Astrocyte (in vitro differentiated cells and primary cell): ENCODE measurements at places on chromosomes 2 and 18. TPM values are rescaled to one million over a fixed set of nuclear protein-coding genes. Genes with fewer than 3 reads are reported as not detected.
A peak's percentile ranks its signal among the peaks of the same experiment; 100 is the strongest.

GBX2 gene
- 1.2 and 1.8 TPM in 2 replicates for total RNA-seq

SCG2 gene
- total RNA-seq = 5.6 and 6.9 TPM in 2 replicates

MARCHF4 gene
- total RNA-seq = 28.1 and 42.8 TPM in 2 replicates

- no peak overlapping the region for H3K4me3 ChIP-seq
- no peak for DNase-seq
- no peaks in the 10 kb centered on the region for H3K4me1 ChIP-seq
- no peak overlapping the region for H3K27ac ChIP-seq
Observed at GRCh38 chr18:48085781-48086487, 155.5 kb upstream of the SMAD2 start.

DNA sequence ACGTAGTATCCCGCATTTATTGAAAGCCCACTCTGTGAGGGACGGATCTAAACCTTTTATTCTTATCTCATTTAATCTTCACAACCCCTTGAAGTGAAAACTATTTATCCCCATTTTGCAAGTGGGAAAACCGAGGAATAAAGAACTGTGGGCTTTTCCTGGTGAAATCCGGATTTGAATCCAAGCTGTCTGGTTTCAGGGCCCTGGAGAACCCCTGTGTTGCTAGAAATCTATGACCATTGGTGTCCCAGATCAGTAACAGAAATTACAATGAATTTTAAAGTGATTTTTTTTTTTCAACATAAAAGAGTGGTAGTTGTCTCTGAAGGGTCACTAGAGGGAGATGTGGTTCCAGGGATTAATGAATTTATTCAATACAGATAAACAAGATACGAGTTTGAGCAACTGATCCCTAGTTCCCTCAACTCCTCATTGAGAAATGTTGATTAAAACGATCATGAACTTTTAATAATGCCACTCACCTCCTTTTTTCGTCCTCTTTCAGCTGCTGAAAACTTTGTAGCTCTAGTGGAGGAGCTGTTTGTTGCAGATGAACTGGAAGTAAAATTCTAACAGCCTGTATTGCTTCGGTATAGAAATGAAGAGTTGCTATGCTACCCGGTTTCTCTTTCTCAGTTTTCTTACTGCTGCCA lies 940 bp downstream of the XRCC5 start:
- DNase-seq = peak; percentile 33
- no peaks in the 10 kb centered on the region for H3K27me3 ChIP-seq
- peak overlapping the region; percentile 94 for H3K27ac ChIP-seq
- H3K4me3 ChIP-seq = peak overlapping the region; percentile 99

- no peak overlapping the region for H3K27ac ChIP-seq
- H3K27me3 ChIP-seq = peaks cover 2% of the 10 kb centered on the region
- H3K4me1 ChIP-seq = no peaks in the 10 kb centered on the region
- H3K4me3 ChIP-seq = no peak overlapping the region
- H3K36me3 ChIP-seq = no peaks in the 10 kb centered on the region
Observed at GRCh38 chr2:11354363-11355154, 10.1 kb upstream of the ROCK2 start.

- H3K4me3 ChIP-seq = no peak overlapping the region
- no peaks in the 10 kb centered on the region for H3K27me3 ChIP-seq
- H3K27ac ChIP-seq = no peak overlapping the region
- H3K36me3 ChIP-seq = no peaks in the 10 kb centered on the region
Observed at GRCh38 chr2:220736778-220737177, 835.3 kb downstream of the EPHA4 start.

DNA sequence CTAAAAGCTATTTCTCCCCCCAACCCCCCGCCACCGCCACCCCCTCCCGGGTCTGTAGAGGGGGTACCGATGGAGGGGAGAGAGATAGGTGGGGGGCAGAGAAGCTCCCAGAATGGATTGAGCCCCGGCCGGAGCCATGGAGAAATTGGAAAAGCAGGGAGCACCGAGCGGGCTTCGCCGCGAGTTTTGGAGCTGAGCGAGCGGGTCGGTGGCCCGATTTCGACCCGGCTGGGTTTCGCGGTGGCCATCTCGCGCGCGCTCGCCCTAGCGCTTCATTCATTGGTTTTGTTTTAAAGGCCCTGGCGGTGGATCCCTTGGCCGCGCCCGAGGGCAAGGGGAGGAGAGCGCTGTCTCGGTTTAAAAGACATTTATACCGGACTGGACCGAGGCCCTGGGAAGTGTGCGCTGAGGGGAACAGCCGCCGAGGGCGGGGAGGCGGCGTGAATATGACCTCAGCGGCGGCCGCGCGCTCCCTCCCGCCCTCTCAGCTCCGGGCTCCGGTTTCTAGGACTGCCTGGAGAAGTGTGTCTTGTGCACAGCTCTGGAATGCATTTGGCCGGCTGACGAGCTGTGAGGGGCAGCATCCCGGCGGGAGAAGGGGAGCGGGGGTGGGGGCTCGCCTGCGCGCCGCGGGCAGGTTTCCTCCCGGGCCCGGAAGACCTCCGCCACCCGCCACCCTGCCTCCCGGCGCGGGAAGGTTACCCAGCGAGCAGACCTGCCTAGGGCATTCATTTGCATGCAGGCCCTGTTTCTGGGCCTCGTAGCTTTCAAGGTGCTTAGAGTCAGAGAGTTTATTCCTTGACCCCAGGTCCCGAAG lies 1.7 kb upstream of the SMAD7 start:
- H3K27me3 ChIP-seq = no peaks in the 10 kb centered on the region
- H3K4me1 ChIP-seq = peaks cover 32% of the 10 kb centered on the region
- H3K36me3 ChIP-seq = peaks cover 10% of the 10 kb centered on the region

GRCh38 chr2:62641410-62641843 lies 64.1 kb upstream of the EHBP1 start:
- H3K4me1 ChIP-seq = no peaks in the 10 kb centered on the region
- H3K36me3 ChIP-seq = no peaks in the 10 kb centered on the region
- no peak for DNase-seq
- no peak overlapping the region for H3K27ac ChIP-seq
- H3K27me3 ChIP-seq = no peaks in the 10 kb centered on the region

GRCh38 chr2:106307860-106308259 lies 113.8 kb upstream of the UXS1 start:
- H3K36me3 ChIP-seq = no peaks in the 10 kb centered on the region
- H3K4me1 ChIP-seq = no peaks in the 10 kb centered on the region
- no peak overlapping the region for H3K4me3 ChIP-seq
- H3K27ac ChIP-seq = no peak overlapping the region
- DNase-seq = no peak

DNA sequence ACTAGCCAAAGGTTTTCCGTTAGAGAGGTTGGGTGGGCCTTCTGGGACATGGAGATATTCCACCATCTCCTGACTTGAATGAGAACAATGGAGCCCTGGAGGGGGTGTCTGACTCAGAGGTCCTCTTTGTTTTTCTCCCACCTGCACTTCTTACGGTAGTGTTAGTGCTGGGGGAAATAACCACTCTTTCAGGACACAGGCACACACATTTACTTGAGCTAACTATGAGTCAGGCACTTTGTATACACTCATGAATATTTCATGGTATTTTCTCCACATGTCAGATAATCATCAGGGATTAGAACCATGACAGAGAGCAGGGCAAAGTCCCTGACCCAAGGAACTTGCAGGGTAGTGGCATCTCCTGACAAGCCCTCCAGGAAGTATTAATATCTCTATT lies 439.1 kb downstream of the TSN start:
- no peaks in the 10 kb centered on the region for H3K27me3 ChIP-seq
- H3K36me3 ChIP-seq = no peaks in the 10 kb centered on the region
- H3K4me3 ChIP-seq = no peak overlapping the region
- H3K4me1 ChIP-seq = no peaks in the 10 kb centered on the region
- H3K27ac ChIP-seq = no peak overlapping the region
- no peak for DNase-seq

DNA sequence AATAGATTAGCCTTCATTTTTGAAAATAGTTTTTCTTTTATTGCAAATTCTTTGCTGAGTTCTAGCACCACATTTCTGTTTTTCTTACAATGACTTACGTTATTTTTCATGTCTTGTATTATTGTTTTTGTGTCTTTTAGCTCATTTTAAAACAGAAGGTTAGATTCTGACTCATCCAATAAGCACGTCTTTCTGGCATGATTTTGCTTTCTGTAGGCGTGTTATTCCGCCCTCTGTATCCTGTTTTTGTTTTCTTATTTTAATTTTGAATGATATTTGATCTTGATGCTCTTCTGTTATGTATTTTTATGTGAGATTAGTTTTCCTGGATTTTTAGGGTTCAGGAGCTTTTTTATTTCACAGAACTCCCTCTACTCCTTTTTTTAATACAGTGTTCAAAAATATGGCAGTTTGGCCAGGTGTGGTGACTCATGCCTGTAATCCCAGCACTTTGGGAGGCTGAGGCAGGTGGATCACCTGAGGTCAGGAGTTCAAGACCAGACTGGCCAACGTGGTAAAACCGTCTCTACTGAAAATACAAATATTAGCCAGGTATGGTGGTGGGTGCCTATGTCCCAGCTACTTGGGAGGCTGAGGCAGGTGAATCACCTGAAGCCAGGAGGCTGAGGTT lies 145.0 kb downstream of the CLIP4 start:
- no peaks in the 10 kb centered on the region for H3K36me3 ChIP-seq
- DNase-seq = peak; percentile 61
- H3K4me1 ChIP-seq = peaks cover 10% of the 10 kb centered on the region
- no peak overlapping the region for H3K27ac ChIP-seq

DNA sequence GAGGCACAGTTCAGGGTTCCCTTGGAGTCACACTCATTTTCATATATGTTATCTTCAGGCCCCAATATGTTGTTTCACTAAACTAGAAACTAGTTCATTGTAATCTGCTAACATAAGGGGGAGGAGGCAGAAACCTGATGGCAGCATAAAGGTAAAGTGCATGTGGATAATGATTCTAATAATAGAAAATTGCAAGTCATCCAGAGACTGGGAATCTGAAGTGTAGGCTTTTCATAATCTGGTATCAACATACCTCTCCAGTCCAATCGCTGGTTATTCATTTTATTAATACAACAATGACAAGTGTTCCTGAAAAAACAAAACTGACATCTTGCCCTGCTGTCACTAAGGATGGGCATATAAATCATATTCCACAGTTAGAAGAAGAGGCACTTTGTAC lies 326.3 kb upstream of the ZNF804A start:
- no peaks in the 10 kb centered on the region for H3K36me3 ChIP-seq
- no peak for DNase-seq
- H3K4me1 ChIP-seq = no peaks in the 10 kb centered on the region
- no peak overlapping the region for H3K4me3 ChIP-seq
- no peak overlapping the region for H3K27ac ChIP-seq

GRCh38 chr2:62216616-62217015 lies 20.7 kb downstream of the B3GNT2 start:
- no peaks in the 10 kb centered on the region for H3K27me3 ChIP-seq
- H3K36me3 ChIP-seq = no peaks in the 10 kb centered on the region
- peaks cover 19% of the 10 kb centered on the region for H3K4me1 ChIP-seq
- DNase-seq = peak; percentile 81
- peak overlapping the region; percentile 28 for H3K27ac ChIP-seq
- H3K4me3 ChIP-seq = no peak overlapping the region

DNA sequence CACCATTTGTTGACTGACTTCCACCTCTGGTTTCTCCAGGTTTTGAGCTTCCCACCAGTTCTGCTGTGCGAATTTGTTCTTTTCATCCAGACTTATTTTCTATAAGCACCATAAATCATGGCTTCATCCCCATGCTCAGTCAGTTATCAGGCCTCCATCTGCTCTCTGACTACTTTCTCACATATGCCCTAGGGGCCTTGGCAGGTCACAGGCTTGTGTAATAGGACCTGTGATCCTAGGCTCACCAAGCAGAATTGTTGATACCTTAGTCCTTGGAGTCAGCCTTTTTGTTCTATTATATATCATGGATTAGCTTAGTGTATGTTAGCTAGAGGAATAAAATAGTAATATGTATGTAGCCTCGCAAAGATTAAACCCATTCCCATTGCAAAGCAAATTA lies 284.2 kb upstream of the TANK start:
- no peak for DNase-seq
- no peak overlapping the region for H3K27ac ChIP-seq
- H3K36me3 ChIP-seq = no peaks in the 10 kb centered on the region
- H3K27me3 ChIP-seq = no peaks in the 10 kb centered on the region

DNA sequence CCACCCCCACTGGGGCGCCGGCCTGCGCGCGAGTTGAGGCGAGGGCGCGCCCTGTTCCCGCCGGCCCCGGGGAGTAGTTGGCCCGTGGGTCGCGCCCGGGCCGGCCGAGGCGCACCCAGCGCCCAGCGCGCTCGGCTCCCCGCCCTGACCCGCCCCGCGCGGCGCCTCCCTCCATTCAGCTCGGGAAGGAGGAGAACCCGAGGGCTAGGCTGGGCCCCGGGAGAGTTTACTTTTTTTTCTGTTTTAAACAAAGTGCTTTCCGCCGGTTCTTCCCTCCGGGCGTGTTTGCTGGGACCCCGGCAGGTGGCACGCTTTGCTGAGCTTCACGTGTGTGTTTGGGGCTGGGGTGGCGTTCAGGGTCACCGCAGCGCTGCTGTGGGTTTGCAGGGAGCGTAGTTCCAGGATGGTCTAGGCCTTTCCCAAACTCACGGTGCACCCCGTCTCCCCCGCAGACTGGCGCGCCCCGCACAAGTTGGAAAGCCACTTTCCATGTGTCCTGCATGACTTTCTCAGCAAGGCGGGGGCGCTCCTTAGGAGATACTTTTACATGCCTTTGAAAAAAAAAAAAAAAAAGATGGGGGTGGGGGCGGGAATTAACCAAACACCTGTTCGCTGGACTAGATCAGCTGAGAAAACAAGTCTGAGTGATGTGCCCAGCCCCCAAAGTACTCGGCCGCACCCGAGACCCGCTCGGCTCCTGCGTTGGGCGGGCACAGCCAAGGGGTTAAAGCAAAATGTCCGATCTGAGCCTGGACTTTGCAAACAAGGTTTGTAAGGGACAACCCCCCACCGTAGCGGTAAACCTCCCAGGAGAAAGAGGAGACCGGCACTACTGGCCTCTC lies 825 bp downstream of the ITGA6 start:
- DNase-seq = no peak
- peak overlapping the region; percentile 44 for H3K27ac ChIP-seq
- peak overlapping the region; percentile 73 for H3K4me3 ChIP-seq
- H3K4me1 ChIP-seq = peaks cover 21% of the 10 kb centered on the region
- H3K36me3 ChIP-seq = no peaks in the 10 kb centered on the region

DNA sequence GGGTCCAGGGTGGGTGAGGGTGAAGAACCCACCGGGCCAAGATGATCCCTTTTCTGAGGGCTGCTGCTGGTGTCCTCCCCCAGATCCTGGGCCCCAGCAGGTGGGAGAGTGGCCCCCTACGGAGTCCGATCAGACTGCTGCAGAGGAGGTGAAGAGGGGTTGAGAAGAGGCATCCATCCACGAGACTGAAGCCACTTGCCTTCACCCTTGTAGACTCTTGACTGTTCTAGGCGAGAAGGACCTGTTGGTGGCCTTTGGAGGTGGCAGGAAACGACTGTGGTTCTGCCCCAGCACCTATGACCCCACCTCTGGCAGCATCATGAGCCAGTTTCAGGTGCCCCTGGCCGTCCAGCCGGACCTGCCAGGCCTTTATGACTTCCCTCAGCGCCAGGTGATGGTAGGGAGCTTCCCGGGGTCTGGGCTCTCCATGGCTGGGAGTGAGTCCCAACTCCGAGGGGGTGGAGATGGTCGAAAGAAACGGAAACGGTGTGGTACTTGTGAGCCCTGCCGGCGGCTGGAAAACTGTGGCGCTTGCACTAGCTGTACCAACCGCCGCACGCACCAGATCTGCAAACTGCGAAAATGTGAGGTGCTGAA lies 1.5 kb downstream of the TET3 start:
- H3K4me3 ChIP-seq = peak overlapping the region; percentile 57
- H3K27ac ChIP-seq = no peak overlapping the region
- no peaks in the 10 kb centered on the region for H3K36me3 ChIP-seq
